ENCODE measurements at places on chromosomes 5 and 9.
A peak's percentile ranks its signal among the peaks of the same experiment; 100 is the strongest.

GRCh38 chr5:108334225-108334624, 47.7 kb downstream of the FBXL17 start:
- DNase-seq = no peak

DNA sequence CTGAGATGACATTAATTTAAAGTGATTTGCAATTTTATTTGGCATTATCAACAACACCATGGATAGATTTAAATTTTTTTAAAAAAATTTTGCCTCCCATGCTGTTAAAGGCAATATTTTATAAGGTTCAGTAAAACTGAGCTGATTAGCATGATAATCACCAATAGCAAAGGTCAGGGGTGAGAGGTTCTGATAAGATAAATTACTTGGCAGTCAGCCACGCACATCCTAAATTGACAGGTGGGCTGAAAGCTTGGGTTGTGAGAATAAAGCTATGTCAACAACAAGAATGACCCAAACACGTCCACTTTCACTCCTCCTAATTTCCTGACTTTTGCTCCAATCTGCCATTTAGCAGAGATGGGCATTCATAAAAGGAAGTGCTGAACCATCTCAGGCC, 127.1 kb downstream of the LHFPL2 start:
- no peak for DNase-seq

DNA sequence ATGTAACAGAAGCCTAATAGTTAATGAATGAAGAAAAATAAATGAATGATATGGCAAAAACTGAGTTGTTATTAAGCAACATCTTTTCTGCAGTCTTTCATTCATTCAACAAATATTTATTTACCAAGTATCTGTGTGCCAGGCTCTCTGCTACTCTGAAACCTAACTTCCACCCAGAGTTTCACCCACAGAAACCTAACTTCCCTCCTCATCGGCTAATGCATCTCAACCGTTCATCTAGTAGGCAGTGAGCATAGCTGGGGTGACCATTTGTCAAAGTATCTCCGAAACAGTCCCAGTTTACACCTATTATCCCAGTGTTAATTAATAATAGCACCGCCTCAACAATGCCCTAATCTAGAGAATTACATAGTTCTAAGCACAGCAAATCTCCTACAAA, 1.5 kb downstream of the TTC39B start:
- no peak for DNase-seq

- DNase-seq = no peak
Observed at GRCh38 chr5:173534031-173534430, 82.4 kb downstream of the BOD1 start.

DNA sequence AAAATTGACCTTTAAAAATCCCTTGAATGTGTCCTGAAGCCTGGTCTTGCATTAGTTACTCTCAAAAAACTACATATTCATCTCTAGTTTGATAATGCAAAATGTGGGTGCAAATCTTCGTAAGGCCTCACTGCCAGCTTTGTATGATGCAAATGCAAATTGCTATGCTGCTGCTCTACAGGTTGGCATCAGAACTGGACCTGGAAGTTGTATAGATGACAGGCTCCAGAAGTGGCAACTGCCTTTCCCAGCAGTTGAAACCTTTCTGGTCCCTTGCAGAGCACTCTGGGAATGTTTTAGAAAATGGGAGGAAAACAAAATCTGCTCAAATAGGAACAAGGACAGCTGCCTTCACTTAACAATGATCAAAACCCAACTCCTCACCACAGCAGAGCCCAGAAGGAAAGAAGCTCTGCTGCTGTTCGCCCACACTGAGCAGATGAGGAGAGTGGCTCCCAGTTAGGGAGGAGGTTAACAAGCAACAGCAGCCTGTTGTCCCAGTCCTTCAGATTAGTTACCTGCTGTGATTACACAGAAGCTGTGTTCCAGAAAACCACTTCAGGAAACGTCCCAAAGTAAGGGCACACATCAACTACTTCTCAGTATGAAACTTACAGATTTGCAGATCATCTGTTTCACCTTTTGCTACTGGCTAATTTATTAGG, 93.5 kb downstream of the PLPP1 start:
- DNase-seq = no peak

DNA sequence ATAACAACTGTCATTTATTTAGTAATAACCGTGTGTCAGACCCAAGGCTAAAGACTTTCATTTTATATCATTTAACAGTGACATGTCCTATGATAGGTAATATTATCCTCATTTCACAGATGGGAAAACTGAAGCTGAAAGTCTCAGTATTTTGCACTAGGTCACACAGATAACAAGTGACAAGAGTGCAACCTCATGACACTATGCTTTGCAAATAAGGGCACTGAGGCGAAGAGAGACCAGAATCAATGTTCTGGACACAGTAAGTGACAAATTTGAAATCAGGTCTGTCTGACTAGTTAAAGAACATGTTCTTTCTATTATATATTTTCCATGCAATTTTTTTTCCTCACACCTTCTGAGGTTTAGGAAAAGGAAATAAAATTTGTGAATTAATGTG, 585.7 kb downstream of the LRRC70 start:
- no peak for DNase-seq

GRCh38 chr5:65855766-65856315, 70.5 kb upstream of the ERBIN start:
- no peak for DNase-seq

GRCh38 chr5:58156361-58156760, 303.5 kb downstream of the PLK2 start:
- peak; percentile 36 for DNase-seq

- DNase-seq = no peak
Observed at GRCh38 chr5:115419846-115420585, 123.6 kb upstream of the CCDC112 start.

GRCh38 chr9:94056442-94056974, 27.8 kb upstream of the PTPDC1 start:
- peak; percentile 26 for DNase-seq

- no peak for DNase-seq
Observed at GRCh38 chr5:37543216-37543615, 164.1 kb downstream of the WDR70 start.

GRCh38 chr9:124038239-124038638, 26.7 kb downstream of the LHX2 start:
- DNase-seq = no peak

All from hindlimb muscle (tissue), 1 donor.